ENCODE measurements at places on chromosomes 16 and 17. TPM values are rescaled to one million over a fixed set of nuclear protein-coding genes. Genes with fewer than 3 reads are reported as not detected.
A peak's percentile ranks its signal among the peaks of the same experiment; 100 is the strongest.

GRCh38 chr16:71961066-71962039, 38.8 kb downstream of the PKD1L3 start:
- peak; percentile 94 for DNase-seq

- no peak for DNase-seq
Observed at GRCh38 chr16:13391337-13391736, 489.9 kb downstream of the SHISA9 start.

DNA sequence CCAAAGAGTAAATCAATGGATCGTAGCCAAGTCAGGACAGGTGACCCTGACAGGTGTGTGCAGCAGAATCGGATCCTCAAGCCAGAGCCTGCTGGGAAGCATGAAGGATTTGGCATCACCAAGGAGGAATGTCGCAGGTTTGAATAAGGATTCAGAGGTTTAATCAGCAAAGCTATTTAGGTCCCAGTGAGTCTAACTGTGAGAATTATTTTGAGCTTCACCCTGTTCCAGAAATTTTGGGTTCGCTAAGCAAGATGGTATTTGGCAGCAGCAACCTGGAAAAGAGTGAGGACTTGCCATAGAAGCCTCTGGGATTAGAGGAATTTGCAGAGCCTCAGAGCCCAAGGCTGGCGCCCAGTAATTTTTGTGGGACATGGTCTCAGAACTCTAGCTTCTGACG, 173.0 kb downstream of the CCDC182 start:
- no peak for DNase-seq

GRCh38 chr16:10098991-10099390, 83.2 kb downstream of the GRIN2A start:
- DNase-seq, result no peak

DNA sequence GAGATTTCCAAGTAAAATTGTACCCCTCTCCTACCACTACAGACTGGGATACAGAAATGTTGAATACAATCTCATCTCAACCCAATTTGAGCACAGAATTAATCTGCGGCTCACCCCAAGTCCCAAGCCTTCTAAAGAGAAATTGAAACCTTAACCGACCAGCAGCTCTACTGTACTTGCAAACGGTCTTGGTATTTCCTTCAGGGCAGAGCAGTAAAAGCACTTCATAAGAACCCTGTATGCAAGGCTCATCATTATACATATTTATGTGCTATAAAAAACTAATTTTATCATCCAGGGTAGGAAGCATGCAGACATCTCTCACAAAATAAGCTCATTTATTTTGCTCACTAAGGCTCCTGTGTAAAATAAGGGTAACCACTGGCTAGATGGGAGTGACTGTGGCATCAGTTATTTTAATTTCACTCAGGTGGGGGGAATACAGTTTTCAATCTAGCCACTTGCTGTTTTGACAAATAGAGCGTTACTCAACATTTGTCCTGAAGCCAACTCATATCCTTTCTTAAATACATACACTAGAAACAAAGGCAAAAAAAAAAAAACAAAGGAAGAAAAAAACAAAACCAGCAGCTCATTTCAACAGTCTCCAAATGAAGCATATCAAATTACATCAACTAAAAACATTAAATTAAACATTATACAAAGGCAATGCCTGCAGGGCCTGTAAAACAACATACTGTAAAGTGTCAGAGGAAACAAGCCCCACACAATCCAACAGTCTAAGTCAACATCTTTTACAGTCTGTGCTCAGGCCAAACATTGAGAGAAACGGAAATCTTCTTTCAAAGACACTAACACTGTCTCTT, 65.0 kb downstream of the PARN start:
- DNase-seq, result peak; percentile 57

GRCh38 chr16:2429771-2430663, 770 bp downstream of the CCNF start:
- peak; percentile 50 for DNase-seq

DNA sequence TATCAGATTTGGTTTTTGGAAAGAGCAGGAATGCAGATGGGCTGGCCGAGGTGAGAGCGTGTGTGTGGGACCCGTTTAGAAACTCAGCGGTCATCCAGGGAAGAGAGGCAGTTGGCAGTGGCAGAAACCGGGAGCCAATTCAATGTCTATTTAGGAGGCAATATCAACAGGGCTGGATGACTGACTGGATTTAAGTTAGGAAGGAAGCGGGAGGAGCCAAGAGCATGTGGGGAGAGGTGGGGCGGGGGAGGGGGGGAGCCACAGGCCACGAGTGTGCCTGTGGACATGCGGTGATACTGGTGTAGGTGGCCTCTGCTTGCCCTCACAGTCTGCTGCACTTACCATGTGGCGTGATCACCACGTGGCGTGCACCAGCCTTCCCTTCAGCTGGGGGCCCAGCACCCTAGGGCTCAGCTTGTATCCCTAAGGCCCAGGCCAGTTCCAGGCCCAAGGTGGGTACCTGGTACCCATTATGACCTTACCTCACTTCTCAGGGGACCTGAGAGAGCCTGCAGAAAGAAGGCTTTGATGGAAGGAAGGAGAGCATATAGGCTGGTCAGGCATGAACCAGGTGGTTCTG, 10.8 kb upstream of the TPPP3 start:
- DNase-seq, result no peak

- DNase-seq, result no peak
Observed at GRCh38 chr17:2964831-2965230, 98.6 kb downstream of the OR1D5 start.

DNA sequence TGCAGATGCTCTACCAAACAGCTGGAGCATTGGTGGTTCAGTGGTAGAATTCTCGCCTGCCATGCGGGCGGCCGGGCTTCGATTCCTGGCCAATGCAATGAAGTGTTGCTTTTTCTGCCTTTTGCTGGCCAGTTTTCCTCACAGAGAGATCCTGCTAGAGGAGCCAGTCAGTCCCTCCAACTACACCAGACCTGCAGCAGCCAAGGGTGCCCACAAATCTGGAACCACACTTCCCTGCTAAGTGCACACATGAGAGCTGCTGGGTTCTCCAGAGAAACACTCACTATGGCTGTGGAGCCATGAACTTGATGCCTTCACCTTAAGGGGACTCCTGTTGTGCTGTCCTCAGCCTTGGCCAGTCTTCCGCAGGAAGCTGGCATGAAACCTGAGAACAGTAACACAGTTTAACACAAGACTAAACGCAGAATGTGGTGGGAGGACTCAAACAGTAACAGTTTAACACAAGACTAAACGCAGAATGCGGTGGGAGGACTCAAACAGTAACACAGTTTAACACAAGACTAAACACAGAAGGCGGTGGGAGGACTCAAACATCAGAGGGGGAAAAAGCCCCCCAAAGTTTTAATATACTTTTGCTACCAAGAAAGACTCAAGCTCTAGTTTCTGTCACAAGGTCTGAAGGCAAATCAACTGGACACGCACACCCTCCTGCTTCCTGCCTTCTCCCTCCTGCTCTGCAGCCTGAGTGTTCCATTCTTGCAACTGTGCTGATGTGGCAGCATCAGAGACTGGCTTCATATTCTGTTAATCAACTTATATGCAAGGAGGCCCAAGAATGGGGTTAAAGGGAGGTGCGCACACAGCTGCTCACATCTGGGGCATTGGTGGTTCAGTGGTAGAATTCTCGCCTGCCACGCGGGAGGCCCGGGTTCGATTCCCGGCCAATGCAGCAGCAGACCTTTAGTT, 12.0 kb downstream of the VAC14 start:
- peak; percentile 92 for DNase-seq

- no peak for DNase-seq
Observed at GRCh38 chr16:26802965-26803364, 263.8 kb upstream of the C16orf82 start.

DNA sequence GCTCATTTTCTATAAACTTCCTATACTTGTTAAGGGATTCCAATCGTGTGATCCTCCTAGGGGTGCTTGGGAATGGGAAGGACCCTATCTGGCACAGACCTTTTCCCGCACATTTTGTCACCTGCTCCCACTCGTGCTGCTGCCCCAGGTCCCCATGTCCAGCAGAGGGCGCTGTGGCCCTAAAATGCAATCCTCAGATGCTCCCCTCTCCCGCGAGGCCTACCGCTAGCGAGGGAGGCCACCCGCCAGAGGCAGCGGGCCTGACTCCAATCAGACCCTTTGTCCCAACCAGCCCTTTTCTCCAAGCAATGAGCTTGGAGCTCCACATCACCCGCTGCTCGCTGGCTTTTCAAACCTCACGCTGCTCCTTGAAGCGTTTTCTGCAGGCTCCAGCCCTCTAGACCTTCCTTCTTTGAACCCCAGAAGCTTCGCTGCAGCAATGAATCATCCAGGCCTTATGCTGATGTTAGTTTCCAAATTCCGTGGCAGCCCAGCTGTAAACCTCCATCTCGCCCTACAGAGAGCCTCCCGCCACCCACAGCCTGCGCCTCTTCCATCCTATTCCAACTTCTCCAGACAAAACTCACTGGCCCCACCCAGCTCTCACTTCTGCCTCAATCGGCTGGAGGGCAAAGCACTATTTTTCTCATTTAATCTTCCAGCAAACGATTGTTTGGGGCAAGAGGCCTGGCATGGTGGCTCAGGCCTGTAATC, 23.6 kb upstream of the FZD2 start:
- peak; percentile 96 for DNase-seq

DNA sequence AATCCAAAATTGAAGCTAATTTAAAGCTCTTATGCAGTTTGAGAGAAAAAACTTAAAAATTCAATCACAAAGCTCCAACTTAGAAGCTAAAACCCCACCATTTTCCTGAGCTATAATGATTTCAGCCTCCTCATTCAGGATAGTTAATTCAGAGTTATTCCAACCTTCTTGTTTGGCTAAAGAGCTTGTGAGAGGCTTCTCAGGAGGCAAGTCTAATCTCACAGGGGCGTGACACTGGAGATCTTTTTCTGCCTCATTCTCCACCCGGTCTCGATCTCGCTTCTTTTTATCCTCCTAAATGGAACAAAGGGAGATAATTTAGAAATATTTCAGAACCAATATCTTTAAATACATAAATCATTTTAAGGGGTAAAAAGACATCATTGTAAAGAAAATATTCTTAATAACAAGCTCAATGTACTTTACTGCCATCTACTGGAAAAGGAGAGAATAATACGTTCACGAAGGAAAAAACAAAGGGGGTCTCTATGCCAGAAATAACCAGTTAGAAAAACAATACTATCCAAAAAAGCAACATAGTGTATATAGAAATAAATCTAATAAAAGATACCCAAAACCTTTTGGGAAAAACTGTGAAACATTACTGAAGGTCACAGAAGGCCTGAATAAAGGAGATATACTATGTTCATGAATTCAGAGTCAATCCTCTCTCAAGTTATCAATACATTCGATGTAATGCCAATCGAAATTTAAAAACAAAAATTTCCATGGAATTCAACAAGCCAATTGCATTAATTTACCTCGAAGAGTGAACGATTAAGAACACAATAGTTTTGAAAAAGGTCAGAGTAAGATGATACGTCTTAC, 13.9 kb downstream of the BRD7 start:
- peak; percentile 28 for DNase-seq

DNA sequence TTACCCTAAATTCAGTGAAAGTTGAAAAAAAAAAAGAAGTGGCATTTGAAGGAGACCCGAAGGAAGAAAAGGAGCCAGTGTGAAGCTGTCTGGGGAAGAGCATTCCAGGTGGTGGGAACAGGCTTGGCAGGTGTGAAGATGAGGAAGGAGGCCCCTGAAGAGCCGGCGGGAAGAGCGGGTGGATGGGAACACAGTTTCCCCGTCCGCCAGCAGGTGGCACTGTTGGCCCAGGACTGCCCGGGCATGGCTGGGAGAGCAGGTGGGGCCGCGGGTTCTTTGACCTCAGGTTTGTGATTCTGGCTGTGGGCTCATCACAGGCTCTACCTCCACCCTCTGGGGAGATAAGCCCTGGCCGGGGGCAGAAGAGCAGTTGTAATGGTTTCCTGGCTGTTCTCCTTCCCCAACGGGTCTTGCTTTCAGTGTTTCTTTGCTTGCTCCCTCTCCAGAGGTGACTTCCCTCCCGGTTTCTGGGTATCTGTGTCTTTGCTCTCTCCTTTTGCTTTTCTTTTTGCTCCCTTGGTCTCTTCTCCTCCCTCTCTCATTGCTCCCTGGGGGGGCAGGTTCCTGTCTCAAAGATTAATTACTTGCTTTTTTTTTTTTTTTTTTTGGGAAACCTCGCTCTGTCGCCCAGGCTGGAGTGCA, 32.3 kb downstream of the RAP1GAP2 start:
- DNase-seq, result peak; percentile 74

- DNase-seq, result peak; percentile 5
Observed at GRCh38 chr16:89122322-89122851, 28.7 kb downstream of the ACSF3 start.

DNA sequence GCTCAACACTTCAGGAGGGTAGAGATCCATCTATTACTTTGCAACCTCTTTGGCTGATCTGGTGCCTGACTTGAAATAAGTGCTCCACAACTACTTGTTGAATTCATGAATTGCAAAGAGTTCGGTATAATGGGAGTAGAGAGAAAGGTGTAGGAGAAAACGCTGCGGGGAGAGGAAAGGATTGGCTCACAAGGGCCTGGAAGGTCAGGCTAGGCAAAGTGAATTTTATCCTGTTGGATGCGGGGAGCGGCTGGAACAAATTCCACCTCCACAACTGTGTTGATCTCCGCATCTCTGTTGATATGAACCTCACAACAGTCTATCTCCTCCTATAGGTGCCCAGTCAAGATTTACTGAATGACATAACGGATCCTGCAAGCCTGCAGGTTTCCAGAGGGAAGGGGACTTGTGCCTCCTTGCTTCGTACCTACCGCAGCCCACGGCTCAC, 684 bp downstream of the SLX4 start:
- no peak for DNase-seq

DNA sequence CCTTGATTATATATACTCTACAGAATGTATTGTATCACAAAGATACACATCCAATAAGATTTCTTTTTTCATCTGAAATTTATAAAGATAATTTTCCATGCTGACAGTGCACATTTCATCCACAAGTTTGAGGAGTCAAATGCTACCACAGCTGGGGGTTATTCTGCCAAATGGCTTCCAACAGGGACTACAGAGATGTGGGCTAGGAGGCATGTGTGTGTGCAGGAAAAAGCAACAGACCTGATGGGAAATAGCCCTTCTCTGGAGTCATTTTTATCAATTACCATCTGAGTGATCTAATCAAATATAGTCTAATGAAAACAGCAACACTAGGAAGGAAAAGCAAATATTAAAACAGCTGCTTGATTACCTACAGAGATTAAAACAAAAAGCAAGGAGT, 290.5 kb downstream of the CEP112 start:
- no peak for DNase-seq

- DNase-seq, result peak; percentile 61
Observed at GRCh38 chr16:77169650-77170236, 21.2 kb upstream of the MON1B start.

DNA sequence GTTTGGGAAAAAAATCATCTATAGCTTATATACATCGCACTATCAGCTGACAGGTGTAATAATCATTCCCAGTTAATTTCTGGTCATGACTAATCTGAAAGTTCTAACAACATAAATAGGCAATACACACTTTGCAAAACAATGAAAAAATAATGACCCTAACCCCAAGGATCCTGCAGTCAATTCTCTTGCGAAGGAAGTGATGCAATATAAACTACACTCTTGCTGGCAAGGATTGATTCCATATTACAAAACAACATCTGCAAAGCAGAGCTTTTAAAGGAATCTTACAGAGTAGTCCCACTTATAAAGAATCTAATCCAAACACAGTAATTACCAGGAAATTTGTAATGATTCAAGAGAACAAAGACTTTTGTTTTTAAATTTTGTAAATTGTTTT, 73.4 kb downstream of the MYO1D start:
- peak; percentile 8 for DNase-seq

- DNase-seq, result peak; percentile 45
Observed at GRCh38 chr17:57455063-57455914, 199.0 kb downstream of the MSI2 start.

TUBB3 gene
- 23.4 TPM for total RNA-seq

NUDT16L1 gene
- total RNA-seq, result 38.2 TPM

MMP25 gene
- 0.41 TPM for total RNA-seq

PMFBP1 gene
- total RNA-seq, result 8.1 TPM

SCNN1G gene
- total RNA-seq, result 2.2 TPM

CCDC40 gene
- total RNA-seq, result 4.5 TPM

KRT17 gene
- 253 TPM for total RNA-seq

HCRT gene
- total RNA-seq, result not detected

MARVELD3 gene
- 1.9 TPM for total RNA-seq

Measured in tongue (tissue), 3 donors.